ENCODE measurements at places on chromosomes 11 and 22. TPM values are rescaled to one million over a fixed set of nuclear protein-coding genes. Genes with fewer than 3 reads are reported as not detected.

DNA sequence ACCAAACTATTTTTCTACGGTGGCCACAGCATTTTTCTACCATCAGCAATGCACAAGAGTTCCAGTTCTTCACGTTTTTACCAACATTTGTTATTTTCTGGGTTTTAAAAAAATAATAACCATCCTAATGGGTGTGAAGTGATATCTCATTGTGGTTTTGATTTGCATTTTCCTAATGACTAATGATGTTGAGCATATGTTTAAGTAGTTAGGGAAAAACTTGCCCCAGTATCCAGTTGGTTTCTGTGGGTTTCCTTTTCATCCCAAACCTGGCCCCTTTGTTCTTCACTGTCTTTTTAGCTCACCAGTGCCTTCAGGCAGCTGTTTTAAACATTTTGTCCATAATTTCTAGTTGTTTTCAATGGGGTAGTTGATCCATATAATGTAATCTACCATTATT lies 14.7 kb upstream of the PTS start:
- no peak overlapping the region for H3K4me3 ChIP-seq
- DNase-seq: no peak
- H3K27me3 ChIP-seq: no peaks in the 10 kb centered on the region
- no peaks in the 10 kb centered on the region for H3K36me3 ChIP-seq

DNA sequence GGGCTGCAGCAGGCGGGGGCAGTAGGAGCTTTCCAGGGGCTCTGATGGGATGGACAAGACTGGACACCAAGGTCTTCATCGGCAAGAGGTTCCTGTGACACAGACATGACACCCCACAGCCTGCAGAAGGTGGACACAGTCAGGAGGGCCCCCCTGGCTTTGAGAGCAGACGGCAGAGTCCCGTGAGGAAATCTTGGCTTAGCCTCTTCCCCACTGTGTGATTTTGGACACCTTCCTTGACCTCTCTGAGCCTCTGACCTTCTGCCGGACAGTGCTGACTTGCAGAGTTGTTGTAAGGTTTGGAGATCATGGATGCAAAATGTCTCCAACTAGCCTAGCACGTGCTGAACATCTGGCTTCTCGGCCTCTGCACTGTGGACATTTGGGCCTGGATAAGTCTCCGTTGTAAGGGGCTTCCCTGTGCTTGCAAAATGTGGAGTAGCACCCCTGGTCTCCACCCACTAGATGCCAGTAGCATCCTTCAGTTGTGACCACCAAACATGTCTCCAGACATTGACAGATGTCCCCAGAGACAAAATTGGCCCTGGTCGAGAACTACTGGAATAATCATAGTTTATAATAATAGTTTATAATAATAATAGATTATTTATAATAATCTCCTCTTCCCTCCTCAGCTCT lies 54.6 kb downstream of the MCM5 start:
- no peak overlapping the region for H3K27ac ChIP-seq
- H3K27me3 ChIP-seq: no peaks in the 10 kb centered on the region
- no peak overlapping the region for H3K4me3 ChIP-seq

- H3K4me3 ChIP-seq: no peak overlapping the region
- no peak for DNase-seq
- no peaks in the 10 kb centered on the region for H3K4me1 ChIP-seq
- no peak overlapping the region for H3K27ac ChIP-seq
- peaks cover 31% of the 10 kb centered on the region for H3K36me3 ChIP-seq
- H3K27me3 ChIP-seq: no peaks in the 10 kb centered on the region
Measured at GRCh38 chr11:14471127-14471526, 28.5 kb downstream of the COPB1 start.

DNA sequence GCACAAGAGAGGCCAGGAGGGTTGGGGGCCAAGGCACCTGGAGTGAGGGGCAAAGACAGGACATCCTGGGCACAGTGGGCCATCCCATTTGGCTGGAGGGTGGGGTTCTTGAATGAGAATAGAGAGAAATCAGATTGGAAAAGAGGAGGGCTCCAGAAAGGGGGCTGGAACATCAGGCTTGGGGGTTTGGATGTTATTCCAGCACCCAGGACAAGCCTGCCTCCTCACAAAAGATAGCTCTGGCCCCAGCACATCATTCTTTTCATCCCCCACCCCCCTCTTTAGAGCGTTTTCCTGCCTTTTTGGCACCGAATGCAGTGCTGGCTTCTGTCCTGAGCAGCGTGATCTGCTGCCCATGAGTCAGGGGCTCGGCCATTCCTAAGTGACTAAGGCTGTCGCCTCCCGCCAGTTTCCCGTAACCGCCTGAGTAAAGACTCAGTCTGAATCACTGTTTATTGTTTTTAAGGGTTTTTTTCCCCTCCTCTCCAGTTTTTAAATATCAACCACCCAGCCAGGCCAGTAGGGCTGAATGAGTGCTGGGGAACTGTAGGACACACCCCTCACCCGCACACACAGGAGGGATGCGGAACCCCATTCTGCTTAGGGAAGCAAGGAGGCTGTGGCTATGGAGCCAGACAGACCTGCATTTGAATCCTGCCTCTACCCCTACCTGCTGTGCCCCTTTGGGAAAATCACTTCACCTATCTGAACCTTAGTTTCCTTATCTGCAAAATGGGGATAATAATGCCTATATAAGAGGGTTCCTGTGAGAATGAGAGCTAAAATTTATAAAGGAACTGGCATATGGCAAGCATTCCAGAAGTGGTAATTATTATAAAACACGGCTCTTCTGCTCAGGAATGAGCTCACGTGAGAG lies 32.4 kb upstream of the NAV2 start:
- no peak overlapping the region for H3K4me3 ChIP-seq
- no peaks in the 10 kb centered on the region for H3K4me1 ChIP-seq
- H3K27ac ChIP-seq: no peak overlapping the region
- peak; percentile 97 for DNase-seq

Gene OR5W2
- not detected for total RNA-seq
